ENCODE measurements at places on chromosomes 12 and 14.

DNA sequence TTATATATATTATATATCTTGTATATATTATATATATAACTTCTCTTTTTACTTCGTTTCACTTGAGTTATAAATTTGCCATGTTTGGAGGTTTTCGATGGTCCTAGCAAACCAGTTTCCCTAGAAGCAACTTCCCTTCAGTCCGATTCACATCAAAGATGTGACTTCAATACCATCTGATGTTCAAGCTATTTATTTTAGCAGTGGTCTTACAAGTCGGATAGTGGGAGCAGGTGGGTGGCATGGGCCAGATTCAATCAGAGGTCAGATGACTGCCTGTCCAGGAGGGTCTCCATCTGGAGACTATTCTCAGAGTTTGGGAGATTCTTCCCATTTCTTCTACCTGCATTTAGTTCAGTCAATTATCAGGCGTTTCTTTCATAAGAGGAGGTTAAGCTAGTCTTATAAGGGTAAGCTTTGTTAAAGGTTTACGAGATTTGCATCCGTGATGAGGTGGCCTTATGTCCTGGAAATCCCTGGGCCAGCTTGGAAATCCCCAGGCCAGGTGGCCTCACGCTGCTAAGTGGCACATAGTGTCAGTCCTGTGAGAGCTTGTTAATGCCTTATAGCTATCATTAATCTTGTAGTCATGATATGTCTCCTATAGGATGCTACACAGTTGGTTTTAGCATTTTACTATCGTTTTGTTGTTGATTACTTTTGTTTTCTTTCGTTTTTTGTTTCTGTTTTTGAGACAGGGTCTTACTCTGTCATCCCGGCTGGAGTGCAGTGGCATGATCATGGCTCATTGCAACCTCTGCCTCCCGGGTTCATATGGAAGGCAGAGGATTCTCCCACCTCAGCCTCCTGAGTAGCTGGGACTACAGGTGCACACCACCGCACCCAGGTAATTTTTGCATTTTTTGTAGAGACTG lies 145.8 kb downstream of the BICD1 start:
- no peak for DNase-seq

DNA sequence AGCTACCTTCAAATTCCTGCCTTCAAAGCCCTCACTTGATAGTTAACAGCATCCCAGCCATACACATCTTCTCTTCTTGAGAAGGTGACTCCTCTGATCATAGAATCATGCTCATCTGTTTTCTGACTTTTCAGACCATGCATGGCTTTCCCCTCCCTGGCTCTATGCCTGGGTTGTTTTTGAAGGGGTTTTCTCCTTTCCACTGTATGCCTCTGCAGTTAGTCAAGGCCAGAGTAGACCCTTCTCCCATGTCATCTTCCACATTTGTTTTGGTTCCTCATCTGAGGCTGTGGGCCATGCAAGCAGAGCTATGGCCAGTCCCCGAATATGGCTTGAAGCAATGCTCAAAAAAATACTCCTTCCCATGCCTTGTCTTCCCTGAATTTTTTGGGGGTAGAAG lies 14.3 kb upstream of the MCRS1 start:
- DNase-seq = no peak

- DNase-seq = no peak
Measured at GRCh38 chr14:20486684-20487395, 17.6 kb downstream of the PNP start.

DNA sequence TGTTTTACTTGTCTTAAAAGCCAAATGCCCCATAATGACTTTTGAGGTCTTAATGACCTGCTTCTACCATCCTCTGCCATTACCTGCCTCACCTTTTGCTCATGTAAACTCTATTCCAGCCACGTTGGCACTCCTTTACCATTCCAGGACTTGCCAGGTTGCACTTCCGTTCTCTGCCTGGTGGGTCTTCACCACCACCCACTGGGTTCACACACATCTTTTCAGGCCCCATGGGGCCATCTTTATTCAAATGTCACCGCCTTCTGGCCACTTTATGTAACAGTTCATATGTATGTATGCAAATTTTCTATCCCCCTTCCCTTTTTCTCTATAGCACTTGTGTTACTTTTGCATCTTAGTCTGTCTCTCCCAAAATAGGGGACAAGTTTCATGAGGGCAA lies 57.7 kb downstream of the ATP2A2 start:
- DNase-seq = no peak

DNA sequence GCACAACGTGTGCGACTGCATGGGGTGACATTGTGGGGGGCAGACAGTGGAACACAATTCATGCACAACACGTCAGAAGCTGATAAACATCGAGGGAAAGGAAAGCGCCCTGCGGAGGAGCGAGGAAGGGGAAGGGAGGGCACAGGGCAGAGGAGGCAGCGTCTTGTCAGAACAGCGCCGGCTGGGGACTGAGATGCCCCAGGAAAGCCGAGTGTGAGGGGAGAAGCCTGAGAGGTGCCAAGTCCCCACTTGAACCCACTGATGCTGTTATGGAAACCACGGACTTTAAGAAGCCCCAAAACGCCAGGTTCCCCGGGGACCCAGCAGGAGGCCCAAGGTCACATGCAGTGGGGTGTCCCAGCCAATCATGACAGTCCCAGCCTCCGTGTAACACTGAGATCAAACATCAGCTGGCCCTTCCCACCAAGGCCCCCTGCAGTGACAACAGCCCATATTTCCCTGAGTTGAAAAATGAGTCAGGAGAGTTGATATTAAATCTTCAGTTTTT lies 70.0 kb downstream of the GALNT9 start:
- DNase-seq = no peak

GRCh38 chr12:69880571-69880970 lies 55.5 kb downstream of the MYRFL start:
- peak; percentile 29 for DNase-seq

DNA sequence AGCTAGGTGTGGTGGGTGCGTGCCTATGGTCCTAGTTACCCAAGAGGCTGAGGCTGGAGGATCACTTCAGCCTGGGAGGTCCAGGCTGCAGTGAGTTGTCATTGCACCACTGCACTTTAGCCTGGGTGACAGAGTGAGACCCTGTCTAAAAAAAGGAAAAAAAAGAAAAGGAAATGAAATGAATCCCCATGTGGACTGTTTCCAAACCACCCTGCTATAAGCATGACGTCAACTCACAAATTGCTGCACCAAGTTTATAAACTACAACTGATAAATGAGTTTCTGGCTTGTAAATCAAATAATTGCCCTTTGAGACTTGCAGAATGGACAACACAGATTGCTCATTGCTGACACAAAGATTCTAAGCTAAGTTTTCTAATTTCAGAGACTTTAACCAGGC lies 51.0 kb upstream of the STK38L start:
- DNase-seq = no peak
